NB4 (cell line): ENCODE measurements at places on chromosomes 6 and 20.

DNA sequence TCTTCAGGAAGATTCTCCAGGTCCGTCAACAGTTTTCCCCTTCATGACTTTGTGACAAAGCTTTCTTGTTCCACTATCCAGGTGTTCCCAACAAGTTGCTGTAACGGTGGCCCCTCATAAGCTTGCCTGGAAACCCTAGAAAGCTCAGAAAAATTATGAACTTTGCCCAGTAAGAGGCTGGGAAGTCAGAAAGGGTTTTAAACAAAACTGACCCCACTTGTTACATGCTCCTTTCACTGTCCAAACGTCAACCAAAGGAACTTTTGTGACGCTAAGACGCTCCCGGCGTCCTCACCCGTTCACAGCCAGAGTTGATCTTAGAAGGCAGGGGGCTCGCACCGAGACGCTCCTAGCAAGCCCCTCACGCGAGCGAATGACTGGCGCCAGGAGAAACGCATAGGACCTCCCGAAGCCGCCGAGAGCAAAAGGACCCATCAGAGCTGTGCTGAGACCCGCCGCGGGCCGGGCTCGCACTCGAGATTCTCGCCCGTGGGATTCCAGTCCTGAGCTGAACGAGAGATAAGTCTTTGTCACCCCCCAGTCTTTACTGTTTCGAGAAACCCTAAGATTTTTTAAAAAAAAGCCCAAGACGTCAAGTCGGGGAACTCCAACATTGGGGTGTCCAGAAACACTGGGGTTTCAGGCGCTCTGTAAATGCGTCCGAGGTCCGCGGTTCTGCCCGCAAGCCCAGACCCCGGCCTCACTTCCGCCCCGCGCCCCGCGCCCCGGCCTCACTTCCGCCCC lies 544 bp upstream of the ACAT2 start:
- DNase-seq: peak; percentile 68

GRCh38 chr6:35637911-35638310 lies 50.8 kb downstream of the FKBP5 start:
- no peak for DNase-seq

DNA sequence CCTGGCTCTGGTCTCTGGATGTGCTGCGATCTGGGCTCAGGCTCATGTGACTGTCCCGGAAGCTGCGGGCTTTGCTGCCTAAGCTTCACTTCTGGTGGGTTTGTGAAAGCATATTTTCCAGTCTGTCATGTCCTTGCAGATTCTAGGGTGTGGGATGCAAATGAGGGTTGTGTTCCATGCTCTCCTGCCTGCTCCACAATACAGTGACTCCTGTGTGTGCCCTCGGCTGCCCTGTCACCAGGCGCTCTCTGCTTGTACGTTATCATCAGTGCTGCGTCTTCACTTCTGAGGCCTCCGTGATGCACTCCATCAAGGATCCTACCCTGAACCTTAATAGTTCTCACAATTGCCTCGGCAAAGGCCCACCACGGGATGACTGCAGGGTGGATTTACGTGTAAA lies 84.2 kb downstream of the TTLL2 start:
- DNase-seq: no peak

DNA sequence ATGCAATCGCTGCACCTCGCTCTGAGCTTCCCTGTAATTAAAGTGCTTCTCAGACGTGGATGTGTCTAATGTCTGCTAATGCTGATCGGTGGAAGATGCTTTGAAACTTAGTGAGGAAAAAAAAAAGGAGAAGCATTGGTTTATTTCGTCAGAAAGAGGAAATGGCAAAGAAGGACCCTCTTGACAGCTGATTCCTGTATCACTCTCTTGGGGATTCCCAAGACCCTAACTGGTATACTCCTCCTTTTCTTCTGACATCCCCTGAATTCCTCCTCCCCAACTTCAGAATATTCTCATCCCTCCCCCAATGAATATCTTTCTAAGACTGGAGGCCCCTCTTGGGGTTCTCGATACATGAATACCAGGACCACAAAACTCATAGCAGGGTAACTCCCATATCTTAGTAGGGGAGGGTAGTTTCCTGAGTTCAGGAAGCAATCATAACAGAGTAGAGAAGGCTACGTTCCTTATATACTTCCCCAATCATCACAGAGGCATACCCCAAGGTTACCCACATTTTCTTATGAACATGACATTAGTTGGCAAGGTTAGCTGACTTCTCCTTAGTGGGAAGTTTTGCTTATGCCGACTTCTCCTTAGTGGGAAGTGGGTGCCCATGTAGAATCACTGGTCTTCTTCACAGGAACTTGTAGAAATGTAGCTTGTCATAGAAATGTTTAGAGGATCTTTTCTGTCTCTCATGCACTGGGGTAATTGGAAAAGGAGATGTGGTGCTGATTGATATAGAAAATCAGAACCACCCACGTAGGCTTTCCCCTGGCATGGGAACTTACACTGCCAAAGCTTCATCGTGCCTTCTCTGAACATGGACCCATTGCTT lies 63.8 kb upstream of the ATXN1 start:
- DNase-seq: peak; percentile 66

DNA sequence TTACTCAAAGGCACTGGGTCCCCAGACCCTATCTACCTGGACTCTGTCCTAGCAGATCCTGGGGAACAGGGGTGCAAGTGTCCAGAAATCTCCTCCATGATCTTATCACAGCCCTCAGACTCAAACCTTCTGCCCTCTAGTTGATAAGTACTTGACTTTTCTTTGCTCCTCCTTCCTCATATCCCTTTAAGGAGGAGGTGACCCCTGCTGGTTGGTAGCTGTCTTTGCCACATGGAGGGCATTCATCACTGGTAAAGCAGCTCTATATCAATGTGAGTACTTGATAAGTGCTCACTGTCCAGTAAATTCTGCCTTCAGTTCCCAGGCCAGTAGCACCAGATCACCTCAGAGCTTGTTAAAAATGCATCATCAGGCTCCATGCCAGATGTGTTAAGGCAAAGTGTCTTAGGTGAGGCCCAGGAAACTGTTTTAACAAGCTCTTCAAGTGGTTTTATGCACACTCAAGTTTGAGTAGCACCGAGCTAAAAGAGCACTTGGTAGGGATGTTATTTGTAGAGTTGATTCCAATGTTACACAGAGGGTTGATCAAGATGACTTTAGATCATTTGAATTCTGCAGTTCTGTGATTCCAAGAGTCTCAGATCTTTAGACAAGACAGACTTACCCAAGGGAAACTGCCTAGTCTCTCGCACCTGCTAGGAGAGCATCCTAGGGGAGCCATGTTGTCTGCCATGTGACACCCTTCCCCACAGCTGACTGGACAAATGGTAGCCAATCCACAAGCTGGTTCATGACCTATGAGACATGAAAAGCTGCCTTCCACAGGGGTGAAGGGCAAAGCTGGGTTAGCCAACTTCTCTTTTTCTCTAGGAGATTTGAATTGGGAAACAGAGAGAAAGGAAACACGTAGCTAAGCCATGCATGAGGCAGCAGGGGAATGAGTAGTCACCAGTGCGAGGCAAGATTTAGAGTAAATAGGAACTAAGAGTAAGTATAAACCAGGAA lies 18.6 kb downstream of the TREML2 start:
- peak; percentile 92 for DNase-seq

DNA sequence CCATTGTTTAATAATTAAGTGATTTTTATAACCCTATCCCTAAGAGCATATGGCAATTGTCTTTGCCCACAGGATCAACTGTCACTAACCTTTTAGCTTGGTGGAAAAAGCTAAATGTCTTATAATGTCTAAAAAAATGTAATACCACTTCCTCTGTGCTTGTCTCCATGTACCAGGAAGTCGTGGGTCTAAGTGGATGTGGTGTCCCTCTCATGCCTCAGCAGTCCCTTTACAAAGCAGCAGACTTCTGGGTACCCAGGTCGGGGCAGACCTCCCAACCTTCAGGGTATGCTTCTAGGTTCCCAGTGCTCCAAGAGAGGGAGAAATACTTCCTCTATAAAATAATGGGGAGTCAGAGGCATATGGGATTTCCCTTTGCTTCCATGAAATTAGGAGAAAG lies 74.7 kb downstream of the ZHX3 start:
- no peak for DNase-seq

DNA sequence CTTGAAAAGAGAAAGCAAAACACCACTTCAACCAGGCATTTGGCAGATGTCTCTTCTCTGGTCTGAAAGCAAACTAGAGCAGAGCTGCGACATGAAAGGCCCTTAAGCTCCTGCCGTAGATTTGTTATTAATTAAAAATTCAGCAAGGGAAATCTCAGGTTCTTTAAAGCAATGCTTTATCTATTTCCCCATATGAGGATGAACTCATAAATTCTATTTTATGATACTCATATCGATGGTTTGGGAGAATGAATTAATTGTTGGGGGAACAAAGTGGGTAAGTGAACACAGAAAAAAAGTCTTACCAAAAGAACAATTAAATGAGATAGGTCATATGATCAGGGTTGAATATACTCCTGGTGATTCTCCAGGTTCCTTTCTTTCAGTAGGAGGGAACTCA lies 464.7 kb upstream of the SLC35B3 start:
- no peak for DNase-seq

DNA sequence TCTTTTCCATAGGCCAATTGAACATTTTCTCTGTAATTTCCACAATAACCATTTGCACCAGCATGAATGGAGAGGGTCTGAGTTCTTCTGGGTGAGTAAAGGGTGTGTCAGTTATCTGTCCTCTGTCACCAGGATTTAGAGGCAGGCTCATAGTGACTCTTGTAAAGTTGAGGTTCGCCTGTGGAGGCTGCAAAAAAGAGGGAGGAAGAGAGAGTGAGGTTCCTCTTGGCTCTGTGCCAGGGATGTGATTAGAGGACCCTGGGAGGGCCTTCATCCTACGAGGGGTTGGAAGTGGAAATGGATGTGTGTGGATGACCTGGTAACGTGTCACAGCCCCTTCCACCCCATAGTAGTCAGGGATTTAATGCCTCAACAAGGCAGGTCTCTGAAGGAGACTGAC lies 242.0 kb downstream of the ESR1 start:
- no peak for DNase-seq

DNA sequence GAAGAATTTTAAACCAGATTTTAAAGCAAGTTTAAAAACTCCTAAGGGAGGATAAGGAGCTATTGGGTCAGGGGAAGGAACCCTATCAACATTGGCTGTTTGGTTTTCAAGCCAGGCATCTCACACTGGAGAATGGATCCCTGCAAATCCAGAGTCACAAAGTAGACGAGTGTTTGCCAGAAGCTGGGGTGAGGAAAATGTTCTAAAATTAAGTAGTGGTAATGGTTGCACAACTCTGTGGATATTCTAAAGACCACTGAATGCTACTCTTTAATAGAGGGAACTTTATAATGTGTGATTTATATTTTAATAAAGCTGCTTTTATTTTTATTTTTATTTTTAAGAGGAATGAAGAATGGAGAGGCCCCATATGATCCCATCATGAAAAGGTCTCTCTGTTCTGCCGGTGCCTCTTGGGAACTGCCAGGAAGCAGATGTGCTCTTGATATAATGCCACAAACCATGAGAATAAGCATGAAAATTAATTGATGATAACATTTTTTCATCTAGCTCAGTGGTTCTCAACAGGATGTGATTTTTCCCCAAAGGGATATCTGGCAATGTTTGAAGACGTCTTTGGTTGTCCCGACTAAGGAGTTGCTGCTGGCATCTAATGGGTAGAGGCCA lies 379.0 kb upstream of the CNR1 start:
- DNase-seq: no peak

DNA sequence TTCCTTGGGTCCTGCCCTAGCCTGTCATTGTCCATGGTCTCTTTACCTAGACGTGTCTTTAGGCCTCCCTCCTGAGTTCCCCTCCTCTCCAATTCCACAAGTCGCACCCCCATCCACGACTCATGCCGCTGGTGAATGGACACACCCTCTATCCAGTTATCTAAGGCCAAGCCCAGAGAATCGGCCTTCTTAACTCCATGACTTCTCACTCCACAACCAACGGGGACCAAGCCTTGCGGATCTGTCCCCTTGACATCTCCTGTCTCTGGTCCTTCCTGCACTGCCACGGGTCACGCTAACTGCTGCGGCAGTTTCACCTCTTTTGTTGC lies 7.0 kb upstream of the RREB1 start:
- peak; percentile 28 for DNase-seq

- no peak for DNase-seq
These were observed 282.3 kb downstream of the TBC1D7 start for GRCh38 chr6:13046084-13046483.

DNA sequence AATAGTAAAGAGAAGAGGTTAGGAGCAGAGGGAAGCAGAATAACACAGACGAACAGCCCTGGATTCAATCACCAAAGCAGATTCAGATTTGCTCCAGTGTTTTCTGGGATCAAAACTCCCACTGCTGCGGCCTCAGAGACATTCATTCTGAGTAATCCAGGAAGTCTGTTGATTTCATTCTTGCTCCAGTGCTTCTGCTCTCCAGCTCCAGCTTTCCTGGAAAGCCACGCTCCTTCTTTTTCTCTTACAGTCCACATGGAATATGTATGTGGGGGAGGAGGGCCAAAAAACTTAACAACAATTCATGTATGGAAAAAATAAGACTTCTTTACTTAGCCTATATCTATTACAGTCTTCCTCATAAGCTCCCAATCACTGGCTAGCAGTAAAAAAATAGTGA lies 26.4 kb upstream of the UST start:
- DNase-seq: no peak

GRCh38 chr20:52922436-52922835 lies 49.7 kb upstream of the TSHZ2 start:
- DNase-seq: no peak

- DNase-seq: peak; percentile 34
These were observed 86.0 kb downstream of the MYB start for GRCh38 chr6:135267085-135267484.

GRCh38 chr6:165245287-165245686 lies 64.1 kb downstream of the C6orf118 start:
- peak; percentile 66 for DNase-seq

DNA sequence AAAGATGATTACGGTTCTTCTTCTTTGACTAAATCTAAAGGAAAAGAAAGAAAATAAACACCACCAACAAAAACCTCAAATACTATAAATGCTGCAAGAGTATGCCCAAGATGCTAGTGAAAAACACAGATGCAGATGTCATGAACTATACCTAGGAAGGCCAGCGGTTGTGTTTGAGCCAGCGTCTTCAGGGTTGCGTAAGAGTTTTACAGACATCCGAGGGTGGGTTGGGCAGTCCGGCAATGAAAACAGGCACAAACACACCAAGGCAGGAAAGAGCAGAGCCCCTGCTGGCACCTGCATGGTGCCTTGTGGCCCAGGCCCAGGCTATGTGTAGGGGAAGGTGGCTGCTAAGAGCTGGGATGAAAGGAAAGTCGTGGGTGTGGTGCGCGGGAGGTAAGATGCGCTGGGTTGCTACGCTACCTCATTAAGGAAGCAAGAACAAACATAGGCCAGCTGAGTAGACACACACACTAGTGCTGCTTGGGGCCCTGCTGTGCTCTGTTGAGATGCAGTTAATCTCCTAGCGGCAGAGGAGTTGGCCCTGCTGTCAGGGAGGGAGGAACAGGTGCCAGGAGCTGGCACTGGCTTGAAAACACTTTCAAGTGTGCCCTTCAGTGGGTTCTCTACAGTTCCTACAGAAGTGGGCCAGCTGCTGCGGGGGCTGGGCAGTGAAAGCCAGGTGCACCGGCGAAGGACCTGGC lies 170.2 kb upstream of the PLN start:
- DNase-seq: peak; percentile 7

- DNase-seq: no peak
These were observed 67.1 kb upstream of the ZNFX1 start for GRCh38 chr20:49344975-49345374.

- DNase-seq: no peak
These were observed 60.3 kb downstream of the ME1 start for GRCh38 chr6:83370567-83370966.

GRCh38 chr20:4729265-4729664 lies 7.6 kb downstream of the PRND start:
- DNase-seq: peak; percentile 30

GRCh38 chr6:26365633-26365995 lies 616 bp downstream of the BTN3A2 start:
- DNase-seq: no peak

- DNase-seq: no peak
These were observed 70.7 kb upstream of the ZNFX1 start for GRCh38 chr20:49348563-49348962.
